ENCODE measurements at places on chromosomes 4 and X. TPM values are rescaled to one million over a fixed set of nuclear protein-coding genes. Genes with fewer than 3 reads are reported as not detected.
A peak's percentile ranks its signal among the peaks of the same experiment; 100 is the strongest.

DNA sequence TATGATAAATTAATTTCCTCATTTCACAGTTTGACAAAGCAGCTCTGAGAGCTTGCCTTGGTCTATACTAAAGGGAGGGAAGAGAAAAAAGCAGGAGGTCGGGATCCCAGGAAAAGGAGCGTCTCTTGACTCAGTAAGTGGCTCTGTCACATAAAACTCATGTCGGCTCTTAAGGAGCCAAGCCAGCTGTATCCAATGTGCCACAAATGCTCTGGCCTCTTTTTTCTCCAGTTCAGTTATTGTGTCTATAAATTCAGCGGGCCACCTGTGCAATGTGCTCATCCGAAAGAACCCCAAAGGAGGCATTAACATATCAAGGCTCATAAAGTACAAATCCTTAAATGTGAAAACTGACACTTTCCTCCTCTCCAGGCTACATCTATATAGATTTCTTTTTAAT lies 337.7 kb upstream of the FAM241A start:
- DNase-seq = peak; percentile 19

The BEX5 gene
- polyA plus RNA-seq = 16.6 TPM

- DNase-seq = no peak
Measured at GRCh38 chr4:151689211-151689991, 71.4 kb downstream of the GATB start.

GRCh38 chrX:110218591-110218990 lies 99.3 kb downstream of the AMMECR1 start:
- DNase-seq = no peak
